ENCODE measurements at places on chromosomes 1 and 21.

DNA sequence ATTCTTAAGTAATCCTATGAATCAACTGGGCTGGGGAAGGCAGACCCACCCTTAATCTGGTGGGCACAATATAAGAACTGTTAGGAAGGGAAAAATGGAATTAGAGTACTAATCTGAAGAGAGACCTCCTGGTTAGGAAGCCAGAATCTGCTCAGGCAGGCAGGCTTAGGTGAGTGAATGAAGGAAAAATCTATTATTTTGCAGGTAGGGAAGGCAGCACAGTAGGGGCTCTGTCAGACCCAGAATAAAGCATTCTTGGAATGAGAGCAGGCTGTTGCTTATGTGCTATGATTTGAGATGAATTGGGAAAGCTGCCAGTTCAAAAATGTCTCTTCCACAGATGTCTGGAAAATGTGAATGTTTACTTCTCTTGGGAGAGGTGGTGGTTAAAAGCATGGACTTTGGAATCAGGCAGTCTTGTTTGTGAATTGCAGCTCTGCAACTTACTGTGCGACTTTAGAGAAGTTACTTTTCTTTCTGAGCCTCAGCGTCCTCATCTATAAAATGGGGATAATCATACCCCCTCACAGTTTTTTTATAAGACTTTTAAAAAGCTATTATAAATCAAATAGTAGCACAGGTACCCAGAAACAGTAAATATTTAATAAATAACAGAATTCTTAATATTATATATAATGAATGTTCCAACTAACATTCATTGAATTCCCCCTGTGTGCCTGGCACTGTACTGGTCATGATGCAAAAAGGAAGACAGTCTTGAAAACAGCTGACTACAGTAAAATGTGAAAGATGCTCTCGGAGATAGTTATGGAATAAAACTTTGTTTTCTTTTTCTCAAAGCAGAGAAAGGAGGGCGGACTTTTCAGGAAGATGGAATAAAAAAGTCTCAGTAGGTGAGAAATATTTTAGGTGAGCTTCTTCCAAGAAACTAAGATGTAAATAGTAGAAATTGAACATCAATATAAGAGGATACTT, 15.3 kb upstream of the ZNF644 start:
- no peak for DNase-seq

- DNase-seq: no peak
Measured at GRCh38 chr1:183291802-183292514, 105.9 kb downstream of the LAMC2 start.

DNA sequence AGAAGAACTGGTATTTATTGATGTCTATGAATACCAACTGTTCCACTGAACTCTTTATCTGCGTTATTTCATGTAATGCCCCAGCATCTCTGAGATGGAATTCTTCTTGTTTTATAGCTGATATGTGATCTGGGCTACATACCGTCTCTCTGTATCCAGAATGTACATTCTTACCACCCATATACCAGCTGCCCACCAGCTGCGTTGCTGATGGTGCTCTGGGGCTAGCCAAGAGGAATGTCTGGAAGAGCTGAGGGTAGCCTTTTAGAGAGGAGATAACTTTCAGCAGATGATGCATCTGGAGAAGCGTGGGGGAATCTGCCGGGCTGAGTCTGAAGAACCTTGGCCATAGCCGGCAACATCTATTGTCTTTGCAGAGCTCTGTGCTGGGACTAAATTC, 137.5 kb downstream of the RYR2 start:
- DNase-seq: no peak

GRCh38 chr1:214570442-214570841, 19.0 kb upstream of the PTPN14 start:
- no peak for DNase-seq

DNA sequence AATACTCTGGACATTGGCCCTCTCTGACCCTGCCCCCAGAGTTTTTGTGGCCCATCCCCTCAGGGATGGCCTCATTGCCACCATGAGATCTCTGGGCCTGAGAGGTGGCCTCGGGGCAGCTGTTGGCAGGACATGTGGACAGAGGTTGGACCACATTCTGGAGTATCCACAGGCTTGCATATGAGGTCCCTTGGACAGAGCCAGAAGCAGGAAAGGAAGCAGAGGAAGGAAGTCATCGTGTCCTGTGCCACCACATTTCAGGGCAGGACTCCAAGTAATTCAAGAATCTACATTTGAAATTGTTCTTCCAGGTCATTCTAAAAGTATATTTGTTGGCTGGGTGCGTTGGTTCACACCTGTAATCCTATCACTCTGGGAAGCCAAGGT, 95.9 kb upstream of the PPP2R5A start:
- DNase-seq: no peak

DNA sequence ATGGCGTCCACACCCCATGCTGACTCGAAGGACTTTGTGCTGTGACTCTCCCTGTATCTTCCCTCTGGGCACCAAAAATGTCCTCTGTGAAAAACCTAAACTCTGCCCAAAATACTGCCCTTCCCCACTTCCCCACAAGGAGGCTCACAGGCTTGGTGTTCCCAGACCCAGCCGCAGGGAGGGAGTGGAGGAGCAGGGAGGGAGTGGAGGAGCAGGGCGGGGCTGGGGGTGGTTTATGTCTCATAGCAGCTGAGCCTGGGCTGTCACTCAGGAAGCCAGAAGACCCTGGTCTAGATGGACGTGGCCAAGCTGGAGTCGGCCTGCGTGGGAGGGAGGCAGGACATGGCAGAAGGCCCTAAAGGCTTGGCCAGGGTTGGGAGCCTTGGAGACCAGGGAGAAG, 461.7 kb downstream of the PTPRU start:
- peak; percentile 69 for DNase-seq

DNA sequence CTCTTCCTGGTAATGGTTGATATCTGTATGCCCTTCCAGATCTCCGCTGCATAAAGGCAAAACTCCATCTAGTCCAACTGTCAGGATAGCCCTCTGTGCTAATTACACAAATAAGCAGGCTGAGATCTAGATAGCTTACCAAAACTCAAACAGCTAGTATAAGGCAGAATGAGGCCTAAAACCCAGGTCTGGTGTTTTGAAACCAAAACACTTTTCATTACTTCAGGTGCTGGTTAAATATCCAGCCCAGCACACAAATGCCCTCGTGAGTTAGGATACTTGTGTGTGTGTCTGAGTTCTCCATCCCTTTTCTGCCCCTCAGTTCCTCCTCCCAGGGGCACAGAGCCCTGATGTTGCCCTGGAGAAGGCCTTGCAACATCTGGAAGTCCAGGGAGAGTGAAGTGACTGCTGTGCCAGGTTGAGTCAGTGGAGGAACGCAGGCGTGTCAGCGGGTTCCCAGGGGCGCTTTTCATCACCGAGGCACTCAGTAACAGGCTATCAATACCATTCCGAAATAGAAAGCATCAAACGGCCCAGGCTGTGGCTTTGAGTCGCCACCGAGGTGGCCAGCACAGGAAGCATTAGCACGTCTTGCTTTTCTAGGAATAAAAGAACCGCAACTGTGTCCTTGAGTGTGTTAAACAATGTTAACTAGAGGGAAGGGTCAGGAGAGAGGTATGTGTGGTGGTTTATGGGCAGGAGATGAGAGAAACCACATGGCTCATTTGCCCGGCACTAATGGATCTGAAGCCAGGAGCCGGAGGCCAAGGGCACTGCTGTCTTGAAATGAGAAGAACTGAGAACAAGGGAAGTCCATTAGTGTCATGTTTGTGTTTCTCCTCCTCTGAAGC, 90.7 kb upstream of the WLS start:
- no peak for DNase-seq

DNA sequence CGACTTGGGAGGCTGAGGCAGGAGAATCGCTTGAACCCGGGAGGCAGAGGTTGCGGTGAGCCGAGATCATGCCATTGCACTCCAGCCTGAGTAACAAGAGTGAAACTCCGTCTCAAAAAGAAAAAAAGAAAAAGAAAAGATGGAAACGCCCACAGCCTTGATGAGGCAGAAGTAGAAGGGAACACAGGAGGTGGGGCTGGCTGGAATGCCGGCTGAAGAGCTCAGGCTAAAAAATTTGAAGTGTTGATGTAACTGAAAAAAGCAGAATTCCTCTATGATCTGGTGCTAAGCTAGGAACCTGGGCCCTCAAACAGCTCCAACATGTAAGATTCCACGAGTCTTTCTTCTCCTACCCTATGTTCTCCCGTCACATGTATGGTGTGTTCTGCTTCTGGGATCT, 53.6 kb downstream of the SLC66A1 start:
- no peak for DNase-seq

- no peak for DNase-seq
Measured at GRCh38 chr1:87136607-87137341, 191.9 kb upstream of the LMO4 start.

- DNase-seq: no peak
Measured at GRCh38 chr1:83090195-83090594, 908.7 kb downstream of the TTLL7 start.

GRCh38 chr1:14617791-14618190, 19.3 kb downstream of the KAZN start:
- DNase-seq: no peak

GRCh38 chr1:36894824-36895223, 139.5 kb downstream of the GRIK3 start:
- DNase-seq: no peak

DNA sequence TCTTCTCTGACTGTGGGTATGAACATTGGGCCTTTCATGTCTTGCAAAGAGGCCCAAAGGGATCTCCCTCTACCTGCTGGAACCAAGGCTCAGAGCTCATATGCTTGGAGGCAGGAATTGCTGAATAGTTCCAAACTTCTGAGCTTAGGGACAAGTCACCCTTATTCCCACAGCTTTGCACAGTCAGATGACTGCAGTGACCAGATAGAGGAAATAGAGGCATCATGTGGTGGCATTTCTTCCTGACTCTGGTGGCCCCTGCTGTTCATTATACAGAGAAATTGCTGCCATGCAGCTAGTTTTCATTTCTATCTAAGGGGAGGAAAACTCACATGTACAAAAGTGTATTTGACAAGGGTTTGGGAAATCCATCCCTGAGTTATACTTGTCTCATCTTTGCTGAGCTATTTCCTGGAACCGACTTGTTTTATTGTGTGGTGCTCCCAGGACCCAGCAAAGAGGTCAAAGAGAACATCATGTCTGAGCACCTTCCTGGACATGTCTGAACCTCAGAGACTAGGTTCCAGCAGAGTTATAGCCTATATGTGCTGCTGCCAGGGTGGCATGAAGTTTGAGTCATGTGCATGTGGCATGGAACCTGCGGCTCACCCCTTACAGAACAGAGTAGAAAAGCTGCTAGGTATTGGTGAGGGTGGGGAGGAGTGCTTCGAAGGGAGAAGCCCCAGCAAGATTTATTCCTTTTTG, 131.2 kb downstream of the PIK3R3 start:
- peak; percentile 63 for DNase-seq

GRCh38 chr1:219782929-219783328, 145.4 kb downstream of the SLC30A10 start:
- DNase-seq: no peak

DNA sequence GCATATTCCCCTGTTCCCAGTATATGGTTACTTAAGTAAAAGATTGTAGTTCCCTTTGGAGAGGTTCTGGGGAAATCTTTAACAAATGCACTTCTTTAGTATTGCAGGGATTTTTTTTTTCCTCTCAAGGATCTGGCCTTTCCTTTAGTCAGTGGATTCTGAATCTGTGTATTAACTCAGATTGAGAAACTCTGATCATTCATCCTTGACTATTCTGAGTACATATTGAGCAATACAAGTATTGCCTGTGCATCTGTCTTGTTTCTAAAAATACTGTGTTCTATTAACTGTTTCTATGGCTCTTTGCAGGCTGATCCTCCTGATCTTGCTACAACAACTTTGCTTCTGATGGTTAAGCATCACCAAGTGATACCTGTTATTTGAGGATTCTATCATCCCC, 67.8 kb upstream of the FGGY start:
- peak; percentile 65 for DNase-seq

DNA sequence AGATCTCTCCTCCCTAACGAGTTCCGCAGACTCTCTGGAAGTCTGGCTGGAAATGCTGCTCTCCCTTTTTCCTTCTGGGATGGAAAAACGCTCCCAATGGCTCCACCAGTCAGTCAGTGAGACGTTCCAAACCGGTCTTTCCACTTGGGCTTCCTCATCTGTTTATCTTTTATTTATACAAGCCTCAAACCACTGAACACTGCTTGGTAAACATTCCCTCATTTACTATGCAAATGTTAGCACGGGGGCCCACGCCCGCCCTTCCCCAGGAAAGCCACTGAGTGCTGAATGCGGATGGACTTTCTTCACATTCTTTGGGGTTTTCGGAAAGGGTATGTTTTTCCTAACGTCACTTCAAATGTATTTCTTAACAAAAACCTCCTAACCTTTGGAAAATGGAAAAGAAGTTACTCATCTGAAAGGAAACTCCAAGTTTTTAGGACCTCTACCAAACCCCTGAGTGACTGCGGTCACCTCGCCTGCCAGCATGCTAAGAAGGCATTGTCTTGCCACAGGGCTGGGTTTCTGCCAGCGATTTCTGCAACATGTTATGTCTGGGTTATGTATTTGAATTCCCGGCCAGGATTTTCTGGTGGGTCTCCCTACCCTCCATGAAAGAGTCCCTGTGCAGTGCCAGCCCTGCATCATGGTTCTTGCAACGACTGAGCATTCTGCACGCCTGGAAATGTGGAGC, 14.0 kb upstream of the UMODL1 start:
- no peak for DNase-seq

GRCh38 chr1:116373431-116374352, 648 bp downstream of the ATP1A1 start:
- peak; percentile 57 for DNase-seq

DNA sequence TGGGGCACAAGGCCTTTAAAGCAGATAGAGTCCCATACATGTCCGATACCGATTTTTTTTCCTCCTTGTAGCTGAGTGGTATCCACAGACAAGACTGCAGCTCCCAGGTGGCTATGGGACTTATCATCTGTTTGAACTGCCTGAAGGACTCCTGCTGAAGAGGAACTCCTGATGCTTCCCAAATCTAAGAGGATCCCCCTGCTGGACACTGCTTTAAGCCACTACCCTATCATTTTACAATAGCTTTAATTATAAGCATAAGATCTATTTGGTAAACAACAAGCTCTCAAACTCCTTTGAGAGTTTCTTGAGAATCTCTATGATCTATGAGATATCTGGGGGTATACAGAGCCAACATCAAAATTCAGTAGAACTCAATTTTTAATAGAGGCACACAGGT, 11.7 kb downstream of the NDC1 start:
- no peak for DNase-seq

DNA sequence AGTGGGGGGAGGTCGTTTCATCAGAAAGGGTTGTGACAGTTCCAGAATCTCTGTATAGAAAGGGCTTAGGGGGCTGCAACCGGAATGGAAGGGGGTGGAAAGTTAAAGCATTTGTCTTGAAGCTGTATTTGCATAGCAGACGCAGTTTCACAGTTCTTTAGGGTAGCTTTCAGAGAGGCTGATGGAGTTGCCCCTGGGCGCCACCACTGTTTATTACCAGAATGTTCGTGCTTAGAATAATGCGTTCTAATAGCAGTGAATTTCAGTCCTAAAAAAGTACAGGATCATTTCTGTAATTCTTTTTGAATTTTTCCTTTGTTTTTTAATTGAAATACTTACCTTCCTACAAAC, 1.3 kb downstream of the EXO1 start:
- DNase-seq: no peak

- no peak for DNase-seq
Measured at GRCh38 chr1:73947009-73947408, 251.0 kb downstream of the LRRIQ3 start.

GRCh38 chr1:51341876-51342496, 11.6 kb upstream of the TTC39A start:
- DNase-seq: no peak

All from suppressor macrophage treated with lipopolysaccharide for 4 hours (primary cell).